ENCODE measurements at places on chromosomes 12 and 14.

DNA sequence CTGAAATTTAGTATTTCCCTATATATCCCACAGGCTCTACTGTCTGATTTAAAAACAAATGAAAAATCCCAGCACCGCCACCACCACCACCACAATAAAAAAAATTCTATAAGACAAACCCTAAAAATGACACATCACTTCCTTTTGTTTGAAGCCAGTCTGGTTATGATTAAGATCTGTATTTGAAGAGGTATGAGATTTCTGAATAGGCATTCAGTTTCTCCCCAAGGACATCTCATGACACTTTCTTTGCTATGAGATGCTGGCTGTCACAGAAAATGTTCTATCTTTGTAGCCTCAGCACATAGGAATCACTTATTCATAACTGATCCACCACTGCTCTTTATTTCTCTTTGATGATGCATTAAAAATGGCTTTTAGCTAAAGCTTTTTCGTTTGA is 1071.0 kb downstream of the SLC6A15 start:
- DNase-seq = no peak

DNA sequence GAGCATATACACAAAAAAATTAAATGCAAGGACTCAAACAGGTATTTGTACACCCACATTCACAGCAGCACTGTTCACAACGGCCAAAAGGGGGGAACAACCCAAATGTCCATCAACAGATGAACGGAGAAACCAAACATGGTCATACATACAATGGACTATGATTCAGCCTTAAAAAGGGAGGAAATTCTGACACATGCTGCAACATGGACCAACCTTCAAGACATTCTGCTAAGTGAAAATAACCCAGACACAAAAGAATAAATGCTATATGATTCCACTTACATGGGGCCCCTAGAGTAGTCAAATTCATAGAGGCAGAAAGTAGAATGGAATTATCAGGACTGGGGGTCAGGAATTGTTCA is 29.5 kb downstream of the ACTN1 start:
- DNase-seq = no peak

DNA sequence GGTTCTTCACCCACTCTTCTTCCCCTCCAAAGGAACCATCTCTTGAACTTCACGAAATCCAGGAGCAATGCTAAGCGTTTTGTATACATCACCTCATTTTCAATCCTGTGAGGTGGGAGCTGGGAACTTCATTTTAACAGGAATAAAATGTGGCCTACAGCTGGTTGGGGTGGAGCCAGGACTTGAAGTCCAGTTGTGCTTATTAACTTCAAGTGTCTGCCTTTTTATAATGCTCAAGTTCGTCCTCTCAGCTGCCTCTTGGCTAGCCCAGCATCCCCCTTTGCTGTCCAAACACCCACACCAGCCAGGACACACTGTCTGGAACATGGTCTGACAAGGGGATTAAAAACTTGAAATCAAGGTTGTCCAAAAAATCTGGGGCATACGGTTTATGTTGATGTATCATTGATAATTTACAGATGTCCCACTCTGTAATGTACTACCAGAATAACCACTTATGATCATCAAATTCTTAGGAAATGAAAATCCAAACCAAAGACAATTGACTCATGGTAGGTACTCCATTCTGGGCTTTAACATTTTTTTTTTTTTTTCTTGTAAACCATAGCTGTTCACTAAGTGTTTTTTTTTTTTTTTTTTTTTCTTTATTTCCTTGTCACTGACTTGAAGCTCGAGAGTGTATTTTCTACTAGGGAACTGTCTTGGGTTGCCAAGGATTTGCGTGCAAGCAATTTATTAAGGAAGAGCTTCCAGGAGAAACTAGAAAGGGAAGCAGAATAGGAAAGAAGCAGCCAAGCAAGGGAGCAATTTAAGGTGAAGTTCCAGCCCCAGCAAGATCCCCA is 252.3 kb downstream of the EFCAB11 start:
- no peak for DNase-seq

DNA sequence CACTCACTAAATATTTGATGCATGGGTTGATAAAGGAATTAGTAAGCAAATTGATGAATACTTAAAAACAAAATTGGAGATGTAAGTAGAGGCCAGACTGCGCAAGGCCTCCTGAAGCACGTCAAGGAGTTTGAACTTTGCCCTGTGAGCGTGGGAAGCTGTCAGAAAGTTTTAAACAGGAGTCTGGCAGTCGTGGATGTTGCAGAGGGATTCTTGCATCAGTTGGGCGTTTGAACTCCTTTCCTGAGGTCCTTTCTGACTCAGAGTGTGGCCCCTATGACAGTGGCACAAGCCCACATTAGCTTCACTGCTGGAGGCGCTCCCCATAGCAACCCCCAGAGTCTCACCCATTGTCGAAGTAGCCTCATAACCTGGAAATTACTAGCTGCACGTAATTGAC is 17.9 kb upstream of the IL22 start:
- no peak for DNase-seq

GRCh38 chr14:99687284-99688209 is 3.4 kb downstream of the CYP46A1 start:
- DNase-seq = peak; percentile 17

GRCh38 chr12:68158432-68158831 is 1.1 kb downstream of the IFNG start:
- DNase-seq = no peak

DNA sequence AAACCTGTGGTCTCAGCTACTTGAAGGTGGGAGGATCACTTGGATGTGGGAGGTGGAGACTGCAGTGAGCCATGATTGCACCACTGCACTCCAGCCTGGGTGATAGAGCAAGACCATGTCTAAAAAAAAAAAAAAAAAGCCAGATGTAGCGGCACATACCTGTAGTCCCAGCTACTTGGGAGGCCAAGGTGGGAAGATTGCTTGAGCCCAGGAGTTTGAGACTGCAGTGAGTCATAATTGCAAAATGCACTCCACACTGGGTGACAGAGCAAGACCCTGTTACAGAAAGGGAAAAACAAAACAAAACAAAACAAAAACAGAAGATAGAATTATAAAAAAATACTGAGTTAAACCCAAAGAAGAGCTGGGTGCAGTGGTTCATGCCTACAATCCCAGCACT is 29.1 kb upstream of the APOF start:
- DNase-seq = no peak

GRCh38 chr12:57865084-57865751 is 18.7 kb upstream of the CTDSP2 start:
- DNase-seq = peak; percentile 35

GRCh38 chr12:74488134-74488533 is 49.5 kb upstream of the ATXN7L3B start:
- DNase-seq = no peak

DNA sequence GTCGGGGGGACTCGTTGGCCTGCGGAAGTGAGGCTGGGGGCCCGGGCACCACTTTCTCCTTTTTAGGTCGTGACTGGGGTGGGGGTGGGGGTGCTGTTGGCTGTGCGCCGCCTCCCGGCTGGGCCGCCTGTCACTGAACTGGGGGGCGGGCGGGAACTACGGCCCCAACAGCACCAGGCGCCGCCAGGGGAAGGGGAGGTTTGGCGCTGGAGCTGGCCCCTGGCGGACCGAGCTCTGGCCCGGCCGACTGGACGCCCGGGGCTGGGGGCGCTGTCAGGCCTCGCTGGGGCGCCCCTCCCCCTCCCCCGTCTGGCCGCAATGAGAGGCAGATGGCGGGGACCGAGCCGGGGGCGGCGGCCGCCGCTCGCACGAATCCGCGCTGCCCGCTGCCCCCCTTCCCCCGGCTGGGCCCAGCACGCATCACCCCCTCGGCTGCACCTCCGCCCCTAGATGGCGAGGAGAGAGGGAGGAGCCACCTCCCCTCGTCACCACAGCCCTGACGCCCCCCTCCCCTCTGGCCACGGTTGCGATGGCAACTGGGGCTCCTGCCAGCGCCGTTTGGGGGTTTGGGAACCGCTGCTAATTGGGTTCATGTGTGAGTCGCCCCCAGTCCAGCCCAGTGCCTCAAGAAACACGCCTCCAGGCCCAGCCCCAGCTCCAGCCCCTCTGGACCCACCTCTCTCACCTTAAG is 723 bp downstream of the NFATC4 start:
- DNase-seq = no peak

GRCh38 chr14:93103392-93104080 is 12.2 kb downstream of the ITPK1 start:
- peak; percentile 11 for DNase-seq

DNA sequence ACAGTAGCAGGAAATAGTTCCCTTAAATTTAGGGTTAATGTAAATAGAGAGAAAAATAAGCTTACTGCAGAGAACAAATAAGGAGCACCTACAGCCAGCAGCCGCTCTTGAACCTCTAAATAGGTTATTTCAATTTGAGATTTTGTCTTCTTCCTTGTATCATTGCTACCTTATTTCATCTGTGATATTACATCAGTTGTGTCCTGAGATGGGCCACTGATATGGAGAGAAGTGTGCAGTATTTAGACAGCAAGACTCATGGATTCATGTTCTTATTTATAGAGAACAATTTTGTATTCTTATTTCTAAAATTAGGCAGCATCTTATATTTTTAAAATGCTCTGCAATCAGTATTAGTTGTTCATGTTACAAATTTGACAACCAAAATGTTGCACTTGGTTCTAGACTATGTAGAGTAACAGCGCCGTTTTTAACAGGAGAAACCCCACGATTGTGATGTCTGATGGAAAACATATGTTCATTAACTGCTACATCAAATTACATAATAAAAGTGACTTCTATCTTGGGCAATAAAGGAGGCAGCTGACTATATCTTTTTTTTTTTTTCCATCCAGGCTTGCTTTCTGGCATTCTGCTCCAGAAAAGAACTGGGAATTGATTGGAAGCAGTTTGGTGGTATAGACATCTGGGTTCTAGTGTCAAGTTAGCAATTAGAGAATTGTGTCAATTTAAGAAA is 117.9 kb downstream of the CAND1 start:
- no peak for DNase-seq

- DNase-seq = no peak
These were observed 7.1 kb upstream of the IFNG-AS1 start for GRCh38 chr12:67982164-67982563.

- no peak for DNase-seq
These were observed 7.3 kb downstream of the STAT6 start for GRCh38 chr12:57103856-57104255.

GRCh38 chr12:26164118-26164517 is 31.3 kb upstream of the SSPN start:
- no peak for DNase-seq

DNA sequence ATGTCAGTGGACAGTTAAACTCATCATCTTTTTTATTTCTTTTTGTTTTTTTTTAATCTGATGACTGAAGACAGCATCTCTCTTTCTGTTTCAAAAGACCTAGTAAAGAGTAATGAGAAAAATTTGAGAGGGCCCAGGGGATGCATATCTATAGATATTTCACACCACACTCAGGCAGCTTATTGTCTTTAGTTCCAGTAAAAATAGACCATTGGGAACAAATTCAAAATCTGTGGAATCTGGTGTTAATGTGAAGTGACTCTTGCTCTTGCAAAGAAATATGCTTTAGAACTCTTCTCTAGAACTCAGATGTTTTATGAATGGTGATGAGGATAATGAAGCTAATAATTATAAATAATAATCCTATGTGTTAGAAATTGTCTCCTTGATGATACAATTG is 214.5 kb upstream of the ATP2B1 start:
- DNase-seq = no peak

DNA sequence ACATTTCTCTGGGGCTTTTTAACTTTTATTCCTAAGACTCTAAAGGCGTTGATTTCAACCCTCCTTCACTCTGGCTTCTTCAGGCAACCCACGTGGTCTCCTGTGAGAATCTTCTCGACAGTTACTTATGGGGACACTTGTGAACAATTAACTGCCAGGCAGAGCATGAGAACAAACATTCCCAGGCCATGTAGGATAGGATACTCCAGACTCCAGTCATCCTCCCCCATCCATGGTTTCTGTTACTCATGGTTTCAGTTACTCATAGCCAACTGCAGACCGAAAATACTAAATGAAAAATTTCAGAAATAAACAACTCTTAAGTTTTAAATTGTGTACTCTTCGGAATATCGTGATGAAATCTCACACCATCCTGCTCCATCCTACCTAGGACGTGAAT is 19.5 kb downstream of the GPR68 start:
- DNase-seq = no peak

- no peak for DNase-seq
These were observed 73.3 kb upstream of the PLXNC1 start for GRCh38 chr12:94074980-94075629.

DNA sequence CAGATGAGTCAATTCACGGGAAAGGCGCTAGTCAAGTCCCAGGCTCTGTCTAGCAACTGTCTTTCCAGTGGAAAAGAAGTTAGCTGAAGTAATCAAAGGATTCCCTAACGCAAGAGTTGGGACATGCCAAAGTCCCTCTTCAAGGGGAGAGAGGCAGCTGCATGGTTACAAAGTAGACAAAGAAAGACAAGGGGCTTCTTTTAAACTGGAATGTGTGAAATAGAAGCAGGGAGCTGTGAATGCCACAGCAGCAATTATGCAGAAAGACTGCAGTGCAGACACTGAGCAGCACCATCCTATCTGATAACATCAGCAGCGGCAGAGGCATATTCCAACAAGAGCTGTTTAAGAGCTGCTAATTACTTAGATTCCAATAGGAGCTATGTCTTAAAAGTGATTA is 12.5 kb upstream of the CIPC start:
- no peak for DNase-seq

DNA sequence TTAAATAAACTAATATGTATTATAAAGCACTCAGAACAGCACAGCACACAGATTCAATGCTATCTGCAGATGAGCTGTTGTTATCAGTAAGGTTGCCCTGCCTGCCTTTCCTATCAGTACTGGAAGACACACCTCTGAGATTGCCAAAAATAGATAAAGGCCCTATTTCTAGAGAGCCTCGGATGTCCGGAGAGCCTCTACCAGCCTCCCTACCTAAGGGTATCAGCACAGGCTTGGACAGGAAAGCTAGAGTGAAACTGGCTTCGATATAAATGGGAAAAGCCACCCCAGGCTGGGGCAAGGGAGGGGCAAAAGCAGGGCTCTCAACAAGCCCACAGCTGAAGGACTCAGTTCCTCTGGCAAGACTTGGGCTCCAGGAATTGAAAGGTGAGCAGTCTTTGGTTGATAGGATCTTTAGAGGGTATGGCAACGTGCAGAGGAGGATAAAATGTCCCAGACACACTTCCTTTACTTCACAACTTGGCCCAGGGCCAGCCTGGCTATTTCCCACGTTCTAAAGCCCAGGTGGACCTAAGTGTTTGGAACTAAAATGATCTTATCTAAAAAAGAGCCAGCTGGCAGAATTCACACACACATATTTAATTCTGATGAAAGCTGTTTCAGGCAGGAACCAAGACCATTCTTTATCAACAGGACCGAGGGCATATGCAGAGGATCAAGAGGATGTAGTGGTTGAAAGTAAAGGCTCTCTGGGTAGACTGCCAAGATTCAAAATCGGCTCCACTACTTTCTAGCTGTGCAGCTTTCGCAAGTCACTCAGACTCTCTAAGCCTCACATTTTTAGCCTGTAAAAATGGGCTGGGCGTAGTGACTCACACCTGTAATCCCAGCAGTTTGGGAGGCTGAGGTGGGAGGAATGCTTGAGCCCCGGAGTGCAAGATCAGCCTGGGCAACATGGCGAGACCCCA is 37.8 kb upstream of the ITPR2 start:
- no peak for DNase-seq

DNA sequence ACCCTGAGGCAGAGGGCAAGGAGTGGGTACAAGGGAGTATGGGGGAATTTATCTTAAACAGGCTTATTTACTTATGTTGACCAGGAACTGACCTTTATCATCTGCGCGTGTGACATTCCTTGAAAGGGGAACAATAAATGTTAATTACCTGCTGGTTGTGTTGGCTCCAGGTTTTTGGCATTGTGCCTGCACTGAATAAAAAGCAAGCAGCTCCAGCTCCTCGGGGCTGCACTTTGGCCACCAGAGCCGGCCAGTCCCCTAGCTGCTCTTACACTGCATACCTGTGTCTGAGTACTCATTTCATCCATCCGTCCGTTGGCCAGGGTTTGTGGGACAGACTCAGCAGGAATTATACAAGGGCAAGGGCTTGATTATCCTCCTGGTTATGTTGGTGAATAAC is 68.8 kb upstream of the GTF2A1 start:
- DNase-seq = no peak
